GDM1 (cell line): ENCODE measurements at places on chromosomes 5 and 9.

DNA sequence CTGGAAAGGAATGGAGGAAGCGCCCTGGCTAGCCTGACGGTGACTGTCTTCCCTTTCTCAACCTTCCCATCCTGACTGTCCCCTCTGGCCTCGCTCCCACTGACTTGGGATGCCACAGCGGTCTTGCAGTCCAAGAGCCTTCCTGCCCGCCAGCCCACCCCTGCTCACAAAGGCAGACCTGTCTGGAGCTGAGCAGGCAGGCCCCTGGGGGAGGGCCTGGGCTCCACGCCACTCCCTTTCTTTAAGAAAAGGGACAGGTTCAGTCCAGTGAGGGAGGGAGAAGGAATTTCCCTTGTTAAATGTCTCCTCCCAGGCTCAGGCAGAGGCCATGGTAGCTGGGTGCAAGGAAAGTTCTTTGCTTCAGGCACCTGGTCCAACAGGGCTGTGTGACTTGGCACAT is 18.1 kb downstream of the FGF1 start:
- DNase-seq = no peak

- peak; percentile 32 for DNase-seq
Observed at GRCh38 chr9:112839331-112839730, 51.3 kb downstream of the SLC46A2 start.

- no peak for DNase-seq
Observed at GRCh38 chr5:74442466-74442865, 198.1 kb downstream of the ENC1 start.

DNA sequence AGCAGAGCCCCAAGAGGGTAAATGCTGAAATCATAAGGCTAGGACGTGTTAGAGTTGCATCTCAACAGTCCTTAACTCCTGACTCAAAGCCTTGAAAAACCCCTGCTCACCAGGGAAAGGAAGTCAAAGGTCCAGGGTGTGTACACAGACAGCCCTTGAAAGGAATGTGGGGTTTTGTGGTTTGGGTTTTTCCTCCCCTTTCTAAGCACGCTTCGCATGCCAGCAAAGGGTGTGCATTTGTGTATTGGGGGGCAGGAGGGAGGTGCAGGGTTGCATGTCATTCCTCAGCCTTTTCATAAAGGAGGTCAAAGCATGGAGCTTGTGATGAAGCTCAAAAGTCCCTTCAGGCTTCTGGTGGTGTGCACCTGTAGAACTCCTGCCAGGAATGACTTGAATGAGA is 17.3 kb upstream of the XPA start:
- DNase-seq = peak; percentile 9

GRCh38 chr5:62538017-62538942 is 40.3 kb upstream of the LRRC70 start:
- no peak for DNase-seq

DNA sequence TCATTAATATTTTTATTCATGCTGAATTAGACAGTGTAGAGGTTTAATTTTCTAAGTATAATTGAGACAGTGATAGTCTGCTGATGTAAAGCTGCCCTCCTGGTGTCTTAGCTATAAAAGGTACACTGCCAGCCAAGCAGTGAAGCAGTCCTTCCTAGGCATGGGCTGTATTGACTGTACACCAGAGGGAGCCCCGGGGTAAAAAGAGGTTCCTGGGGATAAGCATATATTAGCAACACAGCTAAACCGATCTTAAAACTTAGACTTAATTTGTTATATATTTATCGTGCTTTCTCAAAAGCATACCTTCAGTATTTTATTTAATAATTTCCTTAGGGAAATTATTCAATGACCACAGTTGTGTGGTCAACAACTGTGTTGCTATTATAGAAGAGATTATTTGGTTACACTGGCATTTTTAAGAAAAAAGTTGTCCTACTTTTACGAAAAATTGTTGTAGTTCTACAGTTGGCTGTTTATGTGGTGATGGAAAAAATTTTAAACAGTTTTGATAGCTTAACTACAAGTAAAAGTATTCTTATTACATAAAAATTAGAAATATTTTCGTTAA is 68.8 kb downstream of the ELL2 start:
- no peak for DNase-seq

GRCh38 chr5:95946451-95946850 is 15.2 kb downstream of the ELL2 start:
- DNase-seq = no peak

- no peak for DNase-seq
Observed at GRCh38 chr9:68706363-68707201, 1.5 kb downstream of the PIP5K1B start.

GRCh38 chr5:124546643-124547042 is 199.8 kb downstream of the ZNF608 start:
- DNase-seq = no peak

DNA sequence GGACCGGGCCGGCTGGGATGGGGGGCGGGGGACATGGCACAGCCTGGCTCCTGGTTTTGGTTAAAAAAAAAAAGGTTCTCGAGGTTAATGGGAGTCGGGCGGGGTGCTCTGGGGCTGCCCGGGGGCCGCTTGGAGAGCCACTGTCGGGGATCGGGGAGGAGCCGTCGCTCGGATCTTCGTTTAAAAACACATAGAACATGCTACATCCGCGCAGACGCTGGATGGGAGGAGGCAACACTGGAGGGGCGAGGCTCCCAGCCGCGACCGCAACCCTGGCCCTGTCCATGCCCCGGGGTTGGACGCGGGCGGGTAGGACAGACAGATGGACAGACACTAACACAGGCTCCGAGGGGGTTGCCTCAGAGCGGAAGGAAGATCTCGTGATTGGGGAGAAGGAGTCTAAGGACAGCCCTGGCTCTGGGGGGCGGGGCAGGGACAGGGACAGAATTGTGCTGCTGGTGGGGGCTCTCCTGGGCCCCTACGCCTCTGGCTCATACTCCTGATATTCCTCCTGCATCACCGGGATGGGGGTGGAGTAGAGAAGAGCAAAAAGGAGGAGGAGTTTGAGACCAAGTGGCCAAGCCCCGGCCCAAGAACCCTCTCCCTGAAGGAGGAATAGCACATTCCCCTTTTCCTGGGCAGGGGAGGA is 9.9 kb downstream of the SNCB start:
- no peak for DNase-seq

GRCh38 chr9:136946228-136947027 is 1.4 kb downstream of the C8G start:
- no peak for DNase-seq
